Nasal cavity respiratory epithelium epithelial cell of viscerocranial mucosa (primary cell): ENCODE measurements at places on chromosomes 11 and 22. TPM values are rescaled to one million over a fixed set of nuclear protein-coding genes. Genes with fewer than 3 reads are reported as not detected.

The UBXN1 gene
- 139 and 221 TPM in 2 replicates for total RNA-seq

The UCP3 gene
- total RNA-seq, result 0.93 TPM in 1 of 2 replicates, not detected in the other

The CARD18 gene
- total RNA-seq, result 1.0 TPM in 1 of 2 replicates, not detected in the other

The GVQW3 gene
- total RNA-seq, result under 0.01 and 0.57 TPM in 2 replicates

The LRRC32 gene
- total RNA-seq, result under 0.01 and 0.07 TPM in 2 replicates

The SF1 gene
- total RNA-seq, result 64.3 and 191 TPM in 2 replicates

The OR5A1 gene
- total RNA-seq, result not detected in 2 replicates
